ENCODE measurements at places on chromosomes 12 and 14.

DNA sequence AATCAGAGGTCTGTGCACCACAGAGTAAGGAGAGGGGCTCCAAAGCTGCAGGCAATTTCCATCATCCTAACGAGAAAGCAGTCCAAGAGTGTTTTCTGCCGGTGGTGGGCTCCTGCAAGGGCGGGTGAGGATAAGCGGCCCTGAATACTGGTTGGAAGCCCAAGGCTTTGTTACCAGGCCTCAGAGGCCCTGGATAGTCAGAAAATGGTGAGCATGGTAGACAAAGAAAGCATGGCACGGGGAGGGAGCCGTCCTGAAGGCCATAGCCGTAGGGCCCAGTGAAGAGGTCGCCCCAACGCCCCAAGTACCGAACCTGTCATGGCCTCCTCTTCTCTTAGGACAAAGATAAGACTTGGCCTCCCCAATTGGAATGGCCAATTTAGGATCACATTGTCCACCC lies 306.6 kb upstream of the FKBP4 start:
- DNase-seq = no peak

DNA sequence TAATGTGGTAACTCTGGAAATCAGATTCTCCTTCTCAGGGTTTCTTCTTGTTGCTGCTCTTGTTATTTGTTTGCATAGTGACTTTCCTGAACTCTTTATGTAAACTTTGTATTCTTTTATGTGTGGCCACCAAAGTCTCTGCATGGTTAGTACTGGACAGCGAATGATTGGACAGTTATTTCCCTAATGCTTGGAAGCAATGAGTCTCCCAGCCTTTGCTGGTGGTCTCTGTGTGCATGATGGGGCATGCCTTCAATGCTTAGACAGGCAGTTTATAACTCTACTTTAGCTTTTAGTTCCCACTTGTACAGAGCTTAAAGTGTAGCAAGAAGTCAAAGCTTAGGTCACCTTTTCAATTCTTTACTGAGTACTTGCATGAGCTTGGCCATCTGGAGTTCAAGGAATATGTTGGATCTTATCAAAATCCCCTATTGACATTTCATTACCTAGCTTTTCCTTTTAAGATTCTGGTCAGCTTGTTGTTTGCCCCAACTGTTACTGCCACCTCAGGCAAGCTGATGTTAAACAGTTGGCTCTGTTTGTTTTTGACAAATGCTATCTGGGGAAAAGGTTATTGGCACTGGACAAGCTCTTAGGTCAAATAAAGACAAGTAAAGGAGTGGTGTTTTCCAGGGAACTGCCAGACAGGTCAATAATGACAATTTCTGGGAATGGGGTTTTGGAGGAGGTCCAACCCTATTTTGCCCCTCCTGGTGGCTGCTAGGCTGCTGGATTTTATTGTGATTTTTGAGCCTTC lies 12.3 kb downstream of the CCDC91 start:
- no peak for DNase-seq

DNA sequence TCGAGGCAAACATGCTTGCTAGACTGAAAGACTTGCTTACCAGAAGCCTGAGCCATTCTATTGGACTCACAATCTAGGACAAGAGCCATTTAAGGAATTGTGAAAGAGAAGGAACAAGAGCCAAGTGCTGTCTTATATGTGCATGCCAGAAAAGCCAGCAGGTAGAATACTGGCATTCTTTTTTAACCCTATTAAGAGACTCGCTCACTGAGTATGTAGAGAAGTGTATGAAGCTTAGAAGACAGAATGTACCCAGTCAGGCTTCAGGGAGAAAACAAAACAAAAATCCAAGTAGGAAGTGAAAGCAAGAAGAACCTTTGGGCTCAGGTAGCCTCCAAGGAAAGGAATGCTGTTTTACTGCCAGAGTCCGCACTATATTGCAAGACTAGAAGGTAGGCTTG lies 65.9 kb downstream of the DCAF5 start:
- no peak for DNase-seq

GRCh38 chr14:67940486-67941455 lies 121.2 kb downstream of the RAD51B start:
- peak; percentile 44 for DNase-seq

- DNase-seq = no peak
Observed at GRCh38 chr12:124399622-124400021, 104.7 kb downstream of the RFLNA start.

- no peak for DNase-seq
Observed at GRCh38 chr14:64722842-64723447, 18.7 kb downstream of the PLEKHG3 start.

GRCh38 chr12:124542021-124542949 lies 25.1 kb downstream of the NCOR2 start:
- DNase-seq = no peak

Data from AG08395 (cell line).